ENCODE measurements at places on chromosomes 7 and 10.

DNA sequence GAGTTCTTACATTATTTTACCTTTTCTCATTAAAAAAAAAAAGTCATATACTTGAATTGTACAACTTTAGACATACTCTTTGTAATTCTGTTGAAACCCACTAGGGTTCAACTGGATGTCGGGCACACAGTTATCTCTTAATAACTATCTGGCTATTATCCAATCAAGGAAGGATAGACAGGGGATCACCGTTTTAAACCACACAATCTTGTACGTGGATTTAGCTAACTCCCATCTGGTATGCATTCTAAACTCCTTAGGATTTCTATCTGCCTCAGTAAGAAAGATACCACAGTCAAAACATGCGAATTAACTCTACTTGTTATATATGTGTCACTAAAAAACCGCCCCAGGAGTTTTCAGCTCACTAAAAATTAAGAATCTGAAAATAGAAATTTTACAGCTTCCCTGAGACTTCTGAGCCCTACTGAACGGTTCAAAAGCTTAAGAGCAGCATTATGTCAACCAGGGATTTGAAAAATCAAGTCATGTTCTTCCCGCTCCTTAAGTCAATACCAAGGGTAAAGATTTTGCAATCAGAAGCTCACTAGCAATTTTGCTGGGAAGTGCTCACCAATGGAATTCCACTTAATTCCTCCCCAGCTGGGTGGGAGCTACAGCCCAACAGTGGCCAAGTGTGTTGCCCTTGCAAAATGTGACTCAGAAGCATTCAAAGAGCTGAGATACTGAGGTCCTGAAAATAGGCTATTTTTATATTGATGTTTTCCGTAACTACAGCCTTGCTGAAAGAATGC is 267.0 kb downstream of the FRMD4A start:
- DNase-seq, result no peak

GRCh38 chr10:60446851-60447250 is 57.2 kb upstream of the ANK3 start:
- no peak for DNase-seq

GRCh38 chr7:157621131-157621681 is 284.4 kb downstream of the DNAJB6 start:
- no peak for DNase-seq

DNA sequence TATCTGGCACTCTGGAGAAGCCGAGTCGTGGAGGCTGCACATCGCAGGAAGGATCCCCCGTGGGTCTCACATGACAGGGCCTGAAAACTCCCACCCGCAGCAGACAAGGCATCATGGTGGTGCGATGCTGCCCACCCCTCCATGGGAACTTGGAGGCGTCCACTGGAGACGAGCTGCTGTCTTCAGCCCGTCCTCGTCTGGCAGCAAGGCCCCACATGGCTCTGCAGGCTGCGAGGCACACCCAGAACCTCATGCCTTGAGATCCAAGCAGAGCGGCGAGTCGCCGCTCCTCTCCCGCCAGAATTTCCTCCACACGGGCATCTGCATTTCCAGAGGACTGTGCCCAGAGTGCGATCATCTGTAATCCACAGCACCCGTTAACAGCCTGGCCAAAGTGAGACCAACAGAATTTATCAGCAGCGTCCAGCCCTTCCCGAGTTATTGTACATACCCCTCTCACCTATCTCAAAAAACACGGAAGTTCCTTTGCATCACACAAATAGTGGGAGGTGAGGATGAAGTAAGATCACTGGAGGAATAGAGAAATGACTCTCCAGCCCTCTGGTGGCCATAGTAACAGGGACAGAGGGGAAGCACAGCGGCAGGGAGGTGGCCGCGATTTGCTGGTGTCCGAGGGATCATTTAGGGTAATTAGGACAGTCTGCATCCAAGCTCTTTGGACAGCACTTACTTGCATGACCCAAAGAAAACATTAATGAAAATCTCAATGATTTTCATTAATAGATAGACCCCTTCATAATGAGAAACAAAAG is 292.4 kb downstream of the USP6NL start:
- no peak for DNase-seq

- DNase-seq, result no peak
Observed at GRCh38 chr10:13003759-13004158, 2.2 kb upstream of the CCDC3 start.

DNA sequence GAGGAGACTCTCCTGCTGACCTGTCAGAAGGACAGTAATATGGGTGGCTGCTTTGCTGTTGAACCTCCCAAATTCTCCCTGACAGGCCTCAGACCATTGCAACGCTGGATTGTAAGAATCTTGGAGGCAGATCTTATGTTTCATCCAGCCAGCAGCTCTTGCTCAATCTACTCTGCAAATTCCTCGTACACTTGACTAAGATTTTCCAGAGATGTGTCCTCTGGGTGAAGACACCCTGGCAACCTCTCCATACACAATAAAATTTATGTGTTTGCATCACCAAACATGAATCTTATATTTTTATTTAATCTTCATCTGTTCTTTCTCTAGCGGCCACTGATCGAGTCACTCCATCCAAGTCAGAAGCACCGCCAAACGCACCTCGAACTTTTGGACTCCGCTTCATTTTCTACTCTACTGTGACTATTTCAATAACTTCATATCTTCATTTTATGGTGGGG is 623.1 kb downstream of the ACTR3B start:
- no peak for DNase-seq

- DNase-seq, result no peak
Observed at GRCh38 chr10:113442336-113442735, 110.5 kb upstream of the HABP2 start.

DNA sequence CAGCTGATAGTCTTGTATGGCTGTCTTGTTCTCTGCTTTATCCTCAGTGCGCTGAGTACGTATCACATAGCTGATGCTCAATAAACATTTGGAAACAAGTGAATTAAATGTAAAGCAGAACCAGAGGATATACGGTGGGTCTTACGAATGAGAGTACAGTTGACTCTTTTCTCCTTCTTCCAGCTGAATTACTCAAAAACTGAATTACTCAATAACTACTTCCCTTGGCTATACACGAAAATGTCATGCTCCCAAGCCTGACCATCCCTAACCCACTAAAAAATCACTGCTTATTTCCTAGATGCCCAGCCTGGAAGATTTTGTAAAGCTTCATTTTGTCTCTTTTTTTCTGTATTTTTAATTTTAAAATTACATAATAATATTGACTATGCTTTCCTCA is 3.2 kb upstream of the RSU1 start:
- DNase-seq, result no peak

DNA sequence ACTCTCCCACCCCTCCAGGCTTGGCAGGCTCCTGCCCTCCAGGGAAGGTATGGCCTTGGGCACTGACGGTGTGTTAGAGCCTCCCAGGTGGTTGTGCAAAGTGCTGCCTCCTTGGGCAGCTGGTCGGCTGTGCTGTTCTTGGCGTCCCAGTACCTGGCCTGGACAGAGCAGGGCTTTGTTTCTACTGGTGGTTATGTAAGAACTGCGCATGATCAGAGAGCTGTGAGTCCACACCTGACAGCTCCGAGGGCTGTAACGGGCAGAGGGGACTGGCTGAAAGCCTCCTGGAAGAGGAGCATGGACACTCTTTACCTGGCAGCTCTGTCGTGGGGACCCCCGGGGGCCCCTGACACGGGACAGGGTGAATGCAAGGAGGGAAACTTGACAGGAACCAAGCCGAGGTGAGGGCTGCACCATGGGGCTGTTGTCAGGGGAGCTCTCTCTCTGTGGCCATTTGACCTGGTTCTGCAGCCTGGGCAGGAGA is 3.1 kb upstream of the SFRP5 start:
- DNase-seq, result no peak

DNA sequence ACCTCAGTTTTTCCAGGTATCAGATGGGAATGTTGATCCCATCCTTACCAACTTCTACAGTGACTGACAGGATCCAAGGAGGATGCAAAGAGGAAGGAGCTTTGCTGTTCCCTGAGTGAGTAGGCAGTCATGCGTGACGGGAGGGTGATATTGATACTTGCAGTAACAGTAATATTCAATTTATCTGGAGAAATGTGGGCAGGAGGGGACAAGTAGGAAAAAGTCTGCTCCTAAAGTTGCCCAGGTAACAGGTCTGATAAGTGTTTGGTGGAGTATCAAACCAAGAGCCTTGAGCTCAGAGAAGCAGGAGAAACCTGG is 3.3 kb upstream of the ZCCHC24 start:
- DNase-seq, result no peak

GRCh38 chr10:79066411-79067240 is 2.1 kb upstream of the ZMIZ1 start:
- peak; percentile 81 for DNase-seq

- DNase-seq, result peak; percentile 62
Observed at GRCh38 chr7:3378390-3379150, 77.5 kb downstream of the SDK1 start.

GRCh38 chr7:114084472-114085312 is 165.9 kb upstream of the PPP1R3A start:
- DNase-seq, result peak; percentile 89

All from retina (tissue), 1 donor.